ENCODE measurements at places on chromosomes 1 and 21.
A peak's percentile ranks its signal among the peaks of the same experiment; 100 is the strongest.

GRCh38 chr1:246824541-246824940, 100.3 kb downstream of the SCCPDH start:
- DNase-seq, result no peak

DNA sequence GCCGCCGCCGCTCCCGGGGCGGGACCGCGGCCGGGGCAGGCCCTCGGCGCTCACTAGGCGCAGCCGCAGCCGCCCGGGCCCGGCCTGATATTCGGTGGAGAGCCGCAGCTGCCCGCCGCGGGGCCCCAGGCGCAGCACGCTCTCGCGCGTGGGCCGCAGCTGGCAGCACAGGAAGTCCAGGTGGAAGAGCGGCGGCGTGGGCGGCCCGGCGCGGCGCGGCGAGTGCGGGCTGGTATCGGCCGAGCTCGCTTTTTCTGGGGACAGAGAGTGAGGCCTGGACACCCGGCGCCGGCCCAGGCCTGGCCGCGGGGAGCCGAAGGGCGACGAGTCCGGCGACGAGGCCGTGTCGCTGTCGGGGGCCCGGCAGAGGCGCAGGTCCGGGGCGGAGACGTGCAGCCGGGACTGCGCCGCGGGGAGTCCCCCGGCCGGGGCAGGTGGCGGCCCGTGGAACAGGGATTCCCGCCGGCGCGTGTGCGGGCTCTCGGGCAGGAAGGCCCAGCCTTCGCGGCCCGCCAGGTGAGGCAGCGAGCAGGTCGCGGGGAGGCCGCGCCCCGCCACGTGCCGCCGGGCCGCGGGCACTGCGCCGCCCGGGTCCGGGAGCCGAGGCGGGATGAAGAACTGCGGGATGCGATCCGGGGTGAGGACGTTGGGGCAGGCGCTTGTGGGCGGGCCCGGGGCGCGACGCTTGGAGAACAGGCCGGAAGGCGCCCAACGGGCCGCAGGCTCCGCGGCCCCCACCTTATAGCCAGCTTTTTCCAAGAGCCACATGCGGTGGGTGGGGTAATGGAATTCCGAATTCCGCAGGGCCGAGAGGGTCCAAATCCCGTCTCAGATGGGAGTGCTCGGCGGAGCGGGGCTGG, 1.2 kb downstream of the C2CD4D start:
- DNase-seq, result no peak

DNA sequence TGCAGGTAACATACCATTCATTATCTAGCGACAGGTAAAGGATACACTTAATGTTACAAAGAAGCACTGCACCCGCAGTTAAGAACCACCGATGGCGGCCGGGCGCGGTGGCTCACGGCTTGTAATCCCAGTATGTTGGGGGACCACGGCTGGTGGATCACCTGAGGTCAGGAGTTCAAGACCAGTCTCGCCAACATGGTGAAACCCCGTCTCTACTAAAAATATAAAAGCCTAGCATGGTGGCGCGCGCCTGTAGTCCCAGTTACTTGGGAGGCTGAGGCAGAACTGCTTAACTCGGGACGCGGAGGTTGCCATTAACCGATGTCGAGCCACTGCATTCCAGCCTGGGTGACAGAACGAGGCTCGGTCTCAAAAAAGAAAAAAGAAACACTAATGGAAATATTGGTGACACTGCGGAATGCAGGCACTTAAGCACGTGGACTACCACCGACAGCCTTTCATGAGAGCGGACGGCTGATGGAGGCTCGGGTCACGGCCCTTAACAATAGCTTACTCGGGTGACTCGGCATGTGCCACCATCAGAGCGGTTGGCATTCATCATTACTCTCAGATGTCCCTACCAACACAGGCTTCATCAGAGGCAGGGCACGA, 542 bp downstream of the GAS5 start:
- no peak for DNase-seq

DNA sequence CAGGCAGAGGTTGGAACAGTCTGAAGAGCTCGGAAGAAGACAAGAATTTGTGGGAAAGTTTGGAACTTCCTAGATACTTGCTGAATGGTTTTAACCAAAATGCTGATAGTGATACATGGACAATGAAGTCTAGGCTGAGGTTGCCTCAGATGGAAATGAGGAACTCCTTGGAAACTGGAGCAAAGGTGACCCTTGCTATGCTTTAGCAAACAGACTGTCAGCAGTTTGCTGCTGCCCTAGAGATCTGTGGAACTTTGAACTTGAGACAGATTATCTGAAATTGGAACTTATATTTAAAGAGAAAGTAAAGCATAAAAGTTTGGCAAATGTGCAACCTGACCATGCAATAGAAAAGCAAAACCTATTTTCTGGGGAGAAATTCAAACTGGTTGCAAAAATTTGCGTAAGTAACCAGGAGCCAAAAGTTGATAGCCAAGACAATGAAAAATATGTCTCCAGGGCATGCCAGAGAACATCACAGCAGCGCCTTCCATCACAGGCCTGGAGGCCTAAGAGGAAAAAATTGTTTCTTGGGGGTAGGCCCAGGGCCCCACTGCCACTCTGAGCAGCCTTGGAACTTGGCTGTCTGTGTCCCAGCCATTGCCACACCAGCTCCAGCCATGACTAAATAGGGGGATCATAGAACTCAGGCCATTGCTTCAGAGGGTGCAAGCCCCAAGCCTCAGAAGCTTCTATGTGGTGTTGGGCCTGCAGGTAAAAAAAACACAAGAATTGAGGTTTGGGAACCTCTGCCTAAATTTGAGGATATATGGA, 675.3 kb downstream of the LTN1 start:
- DNase-seq, result no peak

DNA sequence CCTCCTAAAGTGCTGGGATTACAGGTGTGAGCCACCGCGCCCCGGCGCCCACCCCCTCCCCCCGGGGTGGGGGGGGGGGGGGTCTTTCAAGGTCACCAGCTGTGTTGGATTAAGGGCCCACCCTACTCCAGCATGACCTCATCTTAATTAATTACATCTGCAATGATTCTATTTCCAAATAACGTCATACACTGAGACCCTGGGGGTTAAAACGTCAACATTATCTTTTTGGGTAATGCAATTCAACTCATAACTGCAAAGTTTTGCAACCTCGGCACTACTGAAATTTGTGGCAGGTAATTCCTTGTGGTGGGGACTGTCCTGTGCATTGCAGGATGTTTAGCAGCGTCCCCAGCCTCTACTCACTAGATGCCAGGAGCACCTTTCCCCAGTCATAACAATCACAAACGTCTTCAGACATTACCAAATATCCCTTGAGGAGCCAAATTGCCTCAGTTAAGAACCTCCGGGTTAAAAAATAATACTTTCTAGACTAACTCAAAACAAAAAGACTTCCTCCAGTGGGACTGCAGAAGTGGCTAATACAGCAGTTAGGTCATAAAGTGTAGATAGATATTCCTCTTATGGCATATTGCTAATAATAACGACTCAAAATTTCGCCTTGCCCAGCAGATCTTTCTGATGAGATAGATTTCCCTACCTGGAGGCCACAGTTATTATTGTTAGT, 233.0 kb upstream of the KAZN start:
- DNase-seq, result no peak

DNA sequence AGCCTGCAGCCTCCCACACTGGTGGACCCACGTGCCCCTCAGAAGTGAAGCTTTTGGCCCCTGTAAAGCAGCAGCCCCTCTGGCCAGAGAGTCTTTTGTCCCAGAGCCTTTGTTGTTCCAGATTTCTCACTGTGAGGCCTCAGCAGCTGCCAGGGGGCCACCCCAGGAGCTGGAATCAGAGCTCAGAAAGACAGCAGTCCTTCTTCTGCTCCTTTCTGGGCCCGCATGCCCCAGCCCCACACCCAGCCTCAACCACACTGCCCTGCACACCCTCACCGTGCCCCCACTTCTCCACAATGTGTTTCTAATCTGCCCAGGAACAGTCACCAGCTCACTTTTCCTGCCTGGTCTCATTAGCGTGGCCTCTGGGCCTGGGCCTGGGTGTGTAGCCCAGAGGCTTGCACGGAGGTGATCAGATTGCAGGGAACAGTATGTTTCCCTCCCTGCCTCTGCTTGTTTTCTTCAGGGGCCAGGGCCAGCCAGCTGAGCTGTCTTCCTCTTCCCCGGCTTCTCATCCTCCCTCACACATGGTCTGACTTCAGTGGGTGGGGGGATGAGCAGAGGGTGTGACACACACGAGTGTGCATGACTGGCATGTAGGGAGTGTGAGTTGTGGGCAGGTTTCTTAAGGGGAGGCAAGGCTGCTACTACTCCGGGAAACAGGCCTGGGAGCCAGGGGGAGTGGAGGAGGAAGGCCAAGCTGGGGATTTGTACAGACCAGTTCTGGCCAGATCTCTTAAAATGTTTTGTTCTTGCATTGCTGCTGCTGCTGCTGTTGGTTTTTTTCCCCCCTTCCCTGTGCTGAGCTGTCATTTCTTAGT, 82.5 kb upstream of the ZNF648 start:
- DNase-seq, result no peak

DNA sequence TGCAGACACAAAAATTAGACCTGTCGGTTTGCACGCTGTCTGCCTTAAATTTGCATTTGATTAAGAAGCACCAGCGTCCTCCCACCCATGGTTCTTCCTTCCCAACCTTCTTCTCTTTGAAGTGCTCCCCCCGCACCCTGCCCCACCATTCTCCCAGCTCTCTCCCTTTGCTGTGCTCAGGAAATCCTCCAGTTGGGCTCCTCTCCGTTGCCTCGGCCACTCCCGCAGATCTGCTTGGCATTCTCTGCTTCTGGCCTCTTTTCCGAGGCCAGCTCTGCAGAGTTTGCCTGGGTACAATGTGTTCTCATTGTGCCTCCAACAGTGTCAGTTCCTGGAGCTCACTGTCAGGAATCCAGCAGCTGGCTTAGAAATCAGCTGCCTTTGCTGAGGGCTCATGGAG, 126.1 kb downstream of the NAV1 start:
- DNase-seq, result no peak

DNA sequence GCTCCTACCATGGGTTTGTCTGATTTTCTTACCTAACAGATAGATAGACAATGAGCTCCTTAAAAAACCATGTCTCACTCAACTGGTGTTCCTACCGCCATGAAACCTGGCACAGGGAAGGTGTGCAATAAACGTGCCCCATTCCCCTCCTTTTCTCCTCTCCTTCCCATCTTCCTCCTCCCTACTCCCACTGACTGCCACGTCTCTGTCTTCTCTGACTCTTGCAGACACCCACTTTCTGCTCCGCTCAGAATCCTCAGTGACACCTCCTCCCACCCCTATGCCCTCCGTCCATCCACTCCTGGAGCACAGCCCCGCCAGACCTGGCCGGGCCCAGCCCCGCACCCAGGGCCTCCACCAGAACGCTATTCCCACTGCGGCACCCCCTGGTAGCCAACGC, 52.9 kb downstream of the HMGB4 start:
- no peak for DNase-seq

- DNase-seq, result no peak
These were observed 183.6 kb downstream of the TTLL7 start for GRCh38 chr1:83815330-83815729.

- no peak for DNase-seq
These were observed 18.4 kb downstream of the CCT8 start for GRCh38 chr21:29055080-29055479.

DNA sequence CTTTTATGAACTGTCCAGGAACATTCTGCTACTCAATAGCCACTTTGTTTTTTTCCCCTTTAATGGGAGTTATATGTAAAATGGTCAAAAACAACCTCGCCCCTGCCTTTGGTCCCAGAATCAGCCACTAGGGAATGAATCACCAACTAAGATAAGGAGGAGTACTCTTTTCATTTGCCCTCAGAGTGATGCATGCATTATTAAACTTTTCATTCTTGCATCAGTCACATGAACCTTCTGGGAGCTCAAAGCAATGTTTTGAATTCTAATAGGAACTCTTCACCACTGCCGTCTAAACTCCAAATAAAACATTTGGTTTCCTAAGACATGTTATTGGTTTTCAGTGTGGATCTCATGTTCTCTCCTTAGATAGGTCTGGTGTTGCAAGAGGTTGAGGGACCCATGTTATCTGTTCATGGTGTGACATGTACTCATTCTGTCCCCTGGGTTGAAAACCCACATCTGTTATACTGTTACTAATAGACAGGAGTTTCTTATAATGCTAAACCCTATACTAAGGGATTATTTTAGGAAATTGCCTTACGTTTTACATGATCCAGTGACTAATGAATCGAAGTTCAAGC, 17.8 kb upstream of the HSD17B7 start:
- DNase-seq, result no peak

DNA sequence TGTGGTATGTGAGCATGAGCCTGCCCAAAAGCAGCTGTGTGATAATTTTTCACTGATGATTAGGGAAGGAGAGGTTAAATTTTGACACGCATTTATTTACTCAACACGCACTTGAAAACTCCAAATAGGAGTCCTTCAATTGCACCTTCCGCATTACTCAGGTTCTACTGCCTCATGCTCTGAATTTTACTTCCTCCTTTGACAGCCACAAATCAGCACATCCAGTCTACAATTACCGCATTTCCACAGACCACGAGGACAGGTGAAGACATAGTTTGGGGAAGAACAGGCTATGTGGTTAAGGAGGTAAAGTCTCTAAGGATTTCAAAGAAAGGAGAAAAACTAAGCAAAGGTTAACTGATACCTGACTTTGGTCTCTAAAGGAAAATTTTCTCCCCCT, 2.6 kb downstream of the CAPN8 start:
- DNase-seq, result no peak

GRCh38 chr21:42799516-42799915, 79.8 kb downstream of the WDR4 start:
- no peak for DNase-seq

- no peak for DNase-seq
These were observed 33.3 kb downstream of the LRP8 start for GRCh38 chr1:53294567-53294966.

DNA sequence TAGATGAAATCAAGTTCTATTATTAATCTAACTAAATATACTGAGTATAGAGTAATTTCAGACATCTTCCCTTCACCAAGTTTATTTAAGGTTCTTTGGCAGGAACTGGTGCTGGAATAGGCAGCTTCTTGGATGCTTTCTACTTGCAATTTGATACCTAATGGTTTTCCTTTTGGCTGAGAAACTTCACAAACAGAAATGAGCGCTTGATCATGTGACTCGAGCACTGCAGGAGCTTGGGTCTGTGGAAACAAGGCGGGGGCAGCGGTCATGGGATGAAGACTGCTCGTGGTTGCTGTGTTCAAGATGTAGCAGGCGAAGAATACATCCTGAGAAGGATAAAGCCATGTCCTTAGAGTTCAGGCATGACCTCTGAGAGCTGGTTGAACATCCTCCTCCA, 136.8 kb downstream of the PTPRC start:
- no peak for DNase-seq

DNA sequence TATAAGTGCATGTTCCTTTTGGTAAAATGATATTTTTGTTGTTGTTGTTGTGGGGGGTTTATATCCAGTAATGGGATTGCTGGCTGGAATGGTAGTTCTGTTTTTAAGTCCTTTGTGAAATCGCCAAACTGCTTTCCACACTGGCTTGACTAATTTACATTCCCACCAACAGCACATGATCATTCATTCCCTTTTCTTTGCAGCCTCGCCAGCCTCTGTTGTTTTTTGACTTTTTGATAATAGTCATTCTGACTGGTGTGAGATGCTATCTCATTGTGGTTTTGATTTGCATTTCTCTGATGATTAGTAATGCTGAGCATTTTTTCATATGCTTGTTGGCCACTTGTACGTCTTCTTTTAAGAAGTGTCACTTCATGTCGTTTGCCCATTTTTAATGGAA, 188.5 kb upstream of the CHRM3 start:
- no peak for DNase-seq

GRCh38 chr1:78003882-78004718, 639 bp upstream of the DNAJB4 start:
- DNase-seq, result peak; percentile 10

GRCh38 chr1:205563927-205564441, 59.5 kb downstream of the CDK18 start:
- DNase-seq, result peak; percentile 32

- peak; percentile 29 for DNase-seq
These were observed 54.6 kb downstream of the CDC7 start for GRCh38 chr1:91555074-91555730.
